ENCODE measurements at places on chromosomes 1 and 21.

GRCh38 chr1:178161516-178161915, 67.6 kb downstream of the RASAL2 start:
- DNase-seq: no peak

GRCh38 chr1:86825319-86825718, 88.6 kb downstream of the SELENOF start:
- no peak for DNase-seq

DNA sequence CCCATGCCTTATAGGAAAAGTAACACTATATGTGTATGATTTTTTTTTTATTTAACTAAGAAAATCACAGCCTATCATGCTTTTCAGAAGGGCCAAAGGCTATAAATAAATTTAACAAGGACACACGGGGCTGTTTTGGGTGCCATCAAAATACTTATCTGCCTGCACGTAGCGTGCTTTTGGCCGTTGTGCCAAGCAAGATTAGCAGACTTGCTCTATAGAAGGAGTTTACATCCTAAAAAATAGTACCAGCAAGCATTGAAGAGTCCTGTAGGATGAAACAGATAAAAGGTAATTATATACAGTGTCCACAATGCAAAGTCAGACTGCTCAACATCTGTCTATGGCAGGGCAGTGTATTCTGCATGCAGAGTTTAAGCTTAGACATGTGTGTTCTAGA, 3.7 kb downstream of the OLIG1 start:
- DNase-seq: no peak

- DNase-seq: no peak
Observed at GRCh38 chr1:14259191-14259757, 339.2 kb upstream of the KAZN start.

- no peak for DNase-seq
Observed at GRCh38 chr1:243991650-243992049, 59.4 kb upstream of the ZBTB18 start.

DNA sequence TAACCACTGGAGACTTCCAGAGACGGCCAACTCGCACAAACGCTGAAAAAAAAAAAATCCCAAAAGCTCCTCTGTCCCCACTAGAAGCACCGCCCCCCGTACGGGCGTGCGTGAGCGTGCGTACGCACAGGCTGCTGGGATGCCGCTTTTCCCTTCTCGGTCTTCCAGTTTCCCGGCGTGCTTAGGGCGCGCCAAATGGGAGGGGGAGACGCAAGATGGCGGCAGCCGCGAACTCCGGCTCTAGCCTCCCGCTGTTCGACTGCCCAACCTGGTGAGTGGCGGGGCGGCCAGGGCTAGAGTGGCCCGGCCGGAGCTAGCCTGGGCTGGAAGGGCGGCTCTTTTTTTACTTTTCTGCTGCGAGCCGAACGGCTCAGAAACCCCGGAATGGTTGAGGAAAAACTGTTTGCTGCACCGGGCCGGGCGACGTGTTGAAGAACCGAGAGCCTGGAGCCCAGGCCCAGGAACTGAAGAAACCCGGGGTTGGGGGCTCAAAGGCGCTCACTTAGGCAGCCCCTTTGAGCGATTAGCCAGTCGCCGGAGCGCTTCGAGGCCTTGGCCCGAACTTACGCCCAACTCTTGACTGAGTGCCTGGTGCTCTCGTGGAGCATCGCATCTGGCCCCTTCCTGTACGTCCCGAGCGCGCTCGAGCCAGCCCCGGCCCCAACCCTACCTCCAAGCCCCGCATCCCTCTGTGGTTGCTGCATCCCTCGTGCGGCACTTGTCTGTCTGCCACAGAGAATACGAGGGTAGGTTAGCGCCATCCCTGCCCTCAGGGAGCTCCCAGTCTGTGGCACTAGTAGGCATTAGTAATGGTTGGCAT, at the start of gene PPP1R8:
Gene PPP1R8, plus strand, starts transcription at position 162 of the 820 bp plus-strand sequence. Its CDS starts 54 bp downstream, at position 216.
- peak; percentile 95 for DNase-seq

DNA sequence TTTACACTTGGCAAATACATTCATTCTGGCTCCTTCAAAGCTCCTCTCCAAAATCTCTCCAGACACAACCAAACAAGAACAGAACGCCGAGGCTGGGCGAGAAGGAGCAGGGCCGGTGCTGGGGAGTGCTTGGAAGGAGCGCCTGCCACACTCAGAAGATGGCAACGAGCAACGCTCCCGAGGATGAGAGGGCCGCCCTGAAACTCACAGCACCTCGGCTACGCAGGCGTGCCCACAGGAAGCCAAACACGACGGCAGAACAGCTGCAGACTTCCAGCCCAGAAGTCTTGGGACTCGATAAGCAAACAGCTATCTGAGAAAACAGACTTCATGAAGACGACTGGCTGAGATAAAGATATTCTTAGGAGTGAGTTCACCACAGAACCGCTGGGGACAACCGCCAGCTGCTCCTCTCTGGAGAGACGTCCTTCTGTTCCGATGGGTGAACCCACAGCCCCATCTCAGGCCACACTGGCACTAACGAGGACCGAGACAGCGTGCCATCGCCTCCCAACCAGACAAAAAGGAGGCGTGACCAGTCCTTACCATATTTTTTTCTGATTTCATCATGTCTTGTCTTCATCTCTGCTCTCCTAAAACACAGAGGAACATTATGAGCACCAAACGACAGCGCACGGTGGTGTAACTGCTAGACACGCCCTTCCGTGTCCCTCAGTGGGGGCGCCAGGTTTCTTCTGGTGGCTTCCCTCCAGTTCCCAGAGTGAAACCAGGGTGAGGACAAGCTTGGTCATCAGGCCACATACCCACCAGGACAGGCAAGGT, 18.6 kb downstream of the PTTG1IP start:
- DNase-seq: no peak

- DNase-seq: no peak
Observed at GRCh38 chr1:111332190-111332589, 41.5 kb downstream of the CHIA start.

DNA sequence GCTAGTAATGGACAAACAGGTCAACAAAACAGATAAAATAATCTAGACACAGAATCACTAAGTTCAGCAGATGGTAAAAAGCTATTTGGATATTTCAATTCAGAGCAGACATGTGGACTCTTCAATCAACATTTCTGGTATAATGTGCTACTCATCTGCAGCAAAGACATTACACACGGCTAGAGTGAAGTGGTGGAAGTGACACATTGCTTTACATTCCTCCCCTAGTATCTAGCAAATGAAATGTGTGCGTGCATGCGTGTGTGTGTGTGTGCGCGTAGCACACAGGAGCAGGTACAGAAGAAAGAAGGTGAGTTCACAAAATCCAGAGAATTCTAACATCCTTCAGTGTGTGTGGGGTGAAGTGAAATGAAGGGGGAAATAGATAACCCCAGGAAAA, 8.3 kb downstream of the AHCTF1 start:
- DNase-seq: no peak

DNA sequence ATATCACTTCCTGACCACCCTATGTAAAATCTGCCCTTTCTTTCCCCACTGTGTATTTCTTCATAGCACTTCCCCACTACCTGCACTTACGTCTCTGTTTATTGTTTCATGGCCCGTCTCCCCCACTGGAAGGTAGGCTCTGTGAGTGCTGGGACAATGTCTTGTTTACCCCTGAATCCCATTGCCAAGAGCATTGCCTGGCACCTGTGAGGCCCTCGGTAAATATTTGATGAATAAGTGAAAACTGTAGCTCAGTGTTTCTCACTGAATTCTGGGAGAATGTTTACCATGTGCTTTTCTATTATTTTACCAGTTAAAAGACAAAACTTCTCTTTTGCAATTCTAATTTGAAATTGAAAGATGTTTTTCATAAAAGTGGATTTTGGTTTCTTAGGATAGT, 11.8 kb downstream of the NFASC start:
- DNase-seq: no peak

DNA sequence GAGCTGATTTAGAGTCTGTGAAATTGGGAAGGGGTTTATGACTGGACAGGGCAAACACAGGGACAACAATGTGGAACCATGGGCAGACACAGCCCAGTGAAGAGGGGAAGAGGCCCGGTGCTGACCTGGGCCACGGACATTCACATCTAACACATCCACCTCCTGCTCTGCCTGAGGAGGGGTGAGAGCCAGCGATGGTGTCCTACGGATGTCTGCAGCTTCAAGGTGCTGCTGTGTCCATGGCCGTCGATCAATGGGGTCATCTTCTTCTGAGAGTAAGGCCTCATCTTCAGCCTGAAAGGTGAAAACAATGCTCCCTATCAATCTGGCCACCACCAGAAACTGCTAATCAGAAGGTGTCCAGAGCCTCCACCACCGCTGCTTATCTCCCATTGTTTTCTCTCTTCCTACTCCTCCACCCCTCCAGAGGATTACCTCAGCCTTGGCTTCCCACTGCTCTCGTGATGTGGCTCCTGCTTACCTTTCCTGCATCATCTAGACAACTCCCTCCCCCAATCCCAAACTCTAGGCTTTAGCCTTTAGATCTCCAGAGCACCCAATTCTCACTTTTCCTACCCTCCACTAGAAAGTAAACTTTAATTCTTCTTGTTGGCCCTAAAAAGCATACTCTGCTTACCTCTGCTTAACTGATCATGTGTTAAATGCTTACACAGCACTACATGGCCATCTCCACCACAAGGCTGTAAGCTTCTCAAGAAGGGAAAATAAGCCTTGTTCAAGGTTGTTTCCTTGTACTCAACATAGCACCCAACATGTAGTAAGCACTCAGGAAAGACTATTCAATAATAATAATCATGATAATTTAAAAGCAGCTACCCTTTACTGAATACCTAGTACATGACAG, 24.0 kb upstream of the ADAM30 start:
- no peak for DNase-seq

DNA sequence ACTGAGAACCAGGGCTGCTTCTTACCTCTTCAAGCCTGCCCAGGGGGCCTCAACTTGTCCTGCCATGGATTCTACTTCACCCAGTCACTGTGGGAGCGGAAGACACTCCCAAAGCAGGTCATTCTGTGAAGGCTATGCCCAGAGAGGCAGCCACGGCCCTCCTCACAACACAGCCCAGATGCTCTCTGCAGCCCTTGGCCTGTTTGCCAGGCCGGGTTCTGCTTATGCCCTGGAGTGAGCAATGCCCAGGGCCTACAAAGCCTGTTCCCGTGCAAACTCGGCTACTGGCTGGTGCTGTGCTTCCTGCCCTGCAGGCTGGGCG, 33.8 kb upstream of the SLC30A1 start:
- DNase-seq: no peak
